ENCODE measurements at places on chromosomes 2 and 18.

DNA sequence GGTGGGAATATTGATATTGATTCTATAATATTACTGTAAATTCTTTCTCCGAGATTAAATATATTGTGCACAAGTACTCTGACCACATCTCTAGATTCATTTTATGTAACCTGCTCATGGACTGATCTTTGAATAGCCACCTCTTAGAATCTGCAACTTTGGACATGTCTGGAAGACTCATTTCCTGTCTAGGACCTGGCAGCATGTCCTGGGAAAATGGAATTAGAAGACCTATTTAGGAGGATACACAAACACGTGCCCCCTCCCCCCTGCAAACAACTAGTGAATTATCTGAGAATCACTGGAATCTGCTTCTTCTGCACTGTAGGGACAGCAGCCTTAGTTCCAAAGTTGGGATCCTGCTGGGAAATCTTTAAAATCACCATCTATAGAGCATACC lies 94.1 kb downstream of the UBE2E3 start:
- no peak for DNase-seq

DNA sequence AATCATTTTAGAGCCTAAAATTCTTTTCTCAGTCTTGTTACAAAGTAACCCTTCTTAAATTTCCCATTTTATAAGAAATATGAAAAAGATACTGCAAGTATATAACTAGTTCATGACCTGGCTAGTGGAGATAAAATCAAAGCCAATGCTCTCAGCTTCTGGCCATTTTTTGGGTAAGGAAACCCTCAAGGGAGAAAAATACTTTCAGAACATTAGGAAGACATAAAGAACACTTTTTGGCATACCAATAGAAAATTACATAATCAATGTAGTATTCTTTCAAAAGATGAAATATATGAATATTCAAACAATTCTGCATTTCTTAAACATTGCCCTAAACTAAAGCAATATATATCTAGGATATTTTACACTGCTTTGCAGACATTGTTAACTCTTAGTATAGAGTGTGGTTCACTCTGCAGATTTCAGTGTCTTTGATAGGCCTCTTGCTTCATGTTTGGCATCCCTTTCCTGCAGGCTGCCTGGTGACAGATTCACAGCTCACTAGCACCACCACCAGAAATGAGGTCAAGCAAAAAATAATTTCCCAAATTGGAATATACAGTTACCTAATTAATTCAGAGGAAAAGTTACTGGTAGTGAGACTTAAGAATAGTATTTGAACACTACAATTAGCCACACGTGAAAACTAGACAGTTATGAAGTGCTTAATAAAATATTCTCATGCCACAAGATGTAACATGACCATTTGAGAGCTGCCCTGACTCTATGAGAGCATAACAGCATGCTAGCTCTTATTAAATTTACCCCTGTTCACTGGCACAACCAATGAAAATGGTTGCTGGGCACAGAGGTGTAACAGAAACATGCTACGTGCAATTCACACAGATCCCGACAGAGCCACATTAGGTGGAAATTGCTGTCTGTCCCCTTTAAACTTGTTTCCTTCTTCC lies 36.0 kb downstream of the PAIP2B start:
- no peak for DNase-seq

DNA sequence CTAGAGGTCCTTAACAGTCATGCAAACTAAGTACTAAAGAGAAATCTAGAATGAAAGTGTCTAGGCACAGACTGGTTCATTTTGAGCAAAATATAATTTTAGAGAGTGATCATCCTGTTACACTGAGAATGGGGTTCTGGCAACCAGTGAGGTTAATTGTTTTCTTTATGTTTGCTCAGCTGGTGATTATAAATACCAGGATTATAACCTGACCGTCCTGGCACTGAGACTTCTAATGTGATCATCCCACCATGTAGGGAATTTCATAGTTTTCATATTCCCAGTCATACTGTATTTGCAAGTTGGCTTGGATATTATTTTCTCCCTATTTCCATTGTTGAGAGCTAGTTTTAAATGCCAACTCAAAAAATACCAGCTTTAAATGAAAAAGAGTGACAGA lies 852.5 kb upstream of the LRATD1 start:
- no peak for DNase-seq

DNA sequence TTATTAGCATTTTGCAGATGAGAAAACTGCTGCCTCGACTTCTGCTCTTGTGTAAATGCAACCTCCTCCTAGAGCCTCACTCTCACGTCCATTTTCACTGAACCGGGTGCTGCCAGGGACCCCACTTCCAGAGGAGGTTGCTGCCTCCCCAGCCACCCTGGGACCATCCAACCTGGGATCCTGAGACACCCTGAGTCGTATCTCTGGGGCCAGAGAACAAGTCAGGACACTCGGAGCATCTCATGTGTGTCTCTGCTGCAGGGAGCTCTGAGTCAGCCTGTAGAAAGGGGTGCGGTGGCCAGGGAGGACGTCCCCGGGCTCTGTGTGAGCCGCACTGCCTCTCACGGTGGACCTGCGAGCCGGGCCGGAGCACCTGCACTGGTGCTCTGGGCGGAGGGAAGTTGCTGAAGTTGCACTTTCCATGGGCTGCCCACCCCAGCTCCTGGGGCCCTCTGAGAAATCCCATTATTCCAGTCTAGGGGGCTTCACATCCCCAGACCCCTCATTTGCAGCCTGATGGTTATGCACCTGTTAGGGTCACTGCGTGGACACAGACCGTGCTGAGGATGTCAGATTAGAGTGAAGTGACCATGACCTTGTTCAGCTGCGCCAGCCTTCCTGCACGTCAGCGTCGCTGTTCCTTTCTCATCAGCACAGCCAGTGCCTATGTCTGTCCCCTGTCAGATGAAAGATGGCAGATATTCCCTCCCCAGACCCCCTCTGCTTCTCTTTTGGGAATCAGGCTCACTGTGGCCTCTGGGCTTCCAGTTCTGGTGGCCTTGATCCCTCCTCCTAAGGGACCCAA lies 230.4 kb downstream of the KLHL29 start:
- DNase-seq, result no peak

DNA sequence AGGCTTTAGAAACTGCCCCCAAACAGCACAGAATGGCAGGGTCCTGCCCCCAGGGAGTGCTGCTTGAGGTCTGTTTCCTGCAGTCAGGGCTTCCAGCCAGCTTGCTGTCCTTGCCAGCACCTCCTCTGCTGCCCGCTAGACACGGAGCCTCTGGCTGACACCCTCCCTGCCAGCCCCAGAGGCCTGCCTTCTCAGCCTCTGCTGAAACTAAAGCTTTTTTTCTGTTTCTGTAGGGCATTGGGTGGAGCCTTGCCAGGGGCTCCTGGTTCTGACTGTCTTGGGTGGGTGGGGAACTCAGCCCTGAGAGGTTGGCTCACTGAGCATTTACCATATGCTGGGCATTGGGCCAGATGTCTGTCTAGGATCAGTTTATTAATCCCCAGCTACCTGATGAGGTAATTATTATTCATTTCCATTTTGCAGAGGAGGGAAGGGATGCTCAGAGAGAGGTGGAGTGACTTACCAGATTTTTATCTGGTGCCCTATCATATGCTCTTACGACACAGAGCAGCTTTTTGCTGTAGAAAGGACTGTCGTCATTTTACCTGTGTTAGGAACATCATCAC lies 35.4 kb downstream of the INPP4A start:
- no peak for DNase-seq

DNA sequence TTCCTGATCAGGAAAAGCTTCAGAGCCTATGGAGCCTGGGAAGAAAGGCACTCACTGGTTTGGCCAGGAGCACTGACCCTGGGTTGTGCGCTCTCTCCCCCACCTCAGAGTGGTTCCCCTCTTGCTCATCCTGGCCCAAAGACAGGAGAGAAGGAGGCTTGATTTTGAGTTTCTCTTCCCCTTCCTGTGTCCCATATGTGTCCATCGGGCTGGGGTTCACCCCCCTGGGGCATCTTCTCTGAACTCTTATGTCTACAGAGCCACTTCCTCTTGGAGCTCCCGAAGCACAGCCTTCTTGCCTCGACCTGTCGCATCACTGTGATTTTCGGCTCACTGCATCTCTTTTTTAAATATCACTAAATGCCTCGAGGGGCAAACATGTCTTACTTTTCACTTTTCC lies 692.3 kb downstream of the RNF144A start:
- DNase-seq, result no peak

Measured in T follicular helper cell (primary cell).